ENCODE measurements at places on chromosomes 7 and 10. TPM values are rescaled to one million over a fixed set of nuclear protein-coding genes. Genes with fewer than 3 reads are reported as not detected.
A peak's percentile ranks its signal among the peaks of the same experiment; 100 is the strongest.

DNA sequence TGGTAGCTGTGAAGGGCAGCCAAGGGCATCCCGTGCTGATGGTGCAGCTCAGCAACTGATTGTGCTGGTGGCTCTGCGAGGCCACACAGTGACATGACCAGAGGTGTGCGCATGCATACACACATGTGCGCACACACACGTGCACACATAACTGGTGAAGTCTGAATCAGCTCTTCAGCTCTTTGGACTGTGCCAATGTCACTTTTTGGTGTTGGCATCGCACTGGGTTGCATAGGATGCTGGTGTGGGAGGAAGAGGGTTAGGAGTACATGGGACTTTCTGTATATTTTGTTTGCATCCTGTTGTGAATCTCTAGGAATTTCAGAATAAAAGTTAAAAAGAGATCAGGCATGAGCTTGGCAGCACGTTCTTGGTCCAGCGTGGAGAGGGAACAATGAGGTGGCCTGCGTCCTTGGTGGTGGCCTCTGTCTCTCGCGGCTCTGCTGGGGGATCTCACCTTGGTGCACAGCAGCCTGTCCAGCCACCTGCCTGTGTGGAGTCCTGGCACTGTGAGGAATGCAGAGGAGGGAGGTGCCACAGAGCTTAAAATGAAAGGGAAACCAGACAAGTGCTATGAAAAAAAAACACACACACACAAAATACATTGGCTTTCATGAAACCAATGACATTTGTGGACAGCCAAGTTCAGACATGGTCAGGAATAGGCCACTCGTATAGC, 124.0 kb downstream of the TRRAP start:
- DNase-seq, result no peak

DNA sequence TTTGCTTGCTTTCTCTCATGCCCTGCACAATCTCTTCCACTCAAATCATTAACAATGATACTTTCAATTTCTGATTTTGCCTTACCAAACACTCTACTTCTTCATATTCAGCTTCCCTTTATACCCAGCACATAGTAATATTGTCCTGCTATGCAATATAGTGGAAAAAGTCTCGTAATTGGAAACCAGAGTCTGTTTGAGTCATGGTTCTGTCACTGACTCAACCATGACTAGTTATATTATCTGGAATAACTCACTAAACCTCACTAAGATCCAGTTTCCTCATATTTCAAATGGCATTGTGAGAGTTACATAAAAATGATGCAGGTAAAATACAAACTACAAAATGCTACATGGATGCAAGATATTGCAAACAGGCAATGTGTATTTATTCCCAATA, 98.5 kb upstream of the LRRTM3 start:
- DNase-seq, result peak; percentile 67

DNA sequence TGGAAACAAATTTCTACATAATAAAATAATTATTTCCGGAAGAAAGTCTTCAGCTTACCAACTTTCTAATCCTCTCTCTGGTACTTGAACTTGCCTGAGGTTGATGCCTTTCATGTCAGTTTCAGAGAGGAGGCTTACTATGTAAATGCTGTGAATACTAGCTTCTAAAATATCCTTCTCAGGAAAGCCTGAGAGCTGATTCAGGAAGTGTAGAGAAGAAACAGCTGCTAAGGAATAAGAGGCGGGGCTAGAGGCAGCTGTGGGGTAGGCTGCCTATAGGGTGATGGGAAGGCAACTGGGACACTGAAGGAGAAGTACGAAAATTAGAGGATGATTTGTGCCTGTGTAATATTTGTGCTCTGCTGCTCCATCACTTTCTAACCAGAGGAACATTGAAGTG, 69.3 kb downstream of the AVL9 start:
- no peak for DNase-seq

GRCh38 chr10:84755311-84755710, 426.9 kb downstream of the CCSER2 start:
- DNase-seq, result no peak

GRCh38 chr7:2821161-2821841, 22.8 kb downstream of the GNA12 start:
- peak; percentile 96 for DNase-seq

Gene NYAP1
- total RNA-seq, result not detected

DNA sequence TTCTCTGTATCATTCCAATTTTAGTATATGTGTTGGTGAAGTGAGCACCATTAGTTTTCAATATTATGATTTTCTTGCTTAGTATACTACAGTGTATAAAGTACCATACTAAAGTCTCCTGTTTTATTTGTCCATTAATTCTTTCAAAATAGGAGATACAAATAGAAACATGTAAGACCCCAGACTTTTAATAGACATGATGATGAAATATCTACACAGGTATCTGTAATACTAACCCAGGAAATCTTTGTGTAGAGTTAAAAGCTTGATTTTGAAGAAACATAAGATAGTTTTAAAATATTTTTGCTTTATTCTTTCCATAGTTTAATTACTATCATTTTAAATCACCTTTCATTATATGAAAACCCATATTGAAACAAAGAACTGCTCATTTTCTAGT, 133.8 kb upstream of the WNT16 start:
- DNase-seq, result no peak

Gene VWDE
- not detected for total RNA-seq

DNA sequence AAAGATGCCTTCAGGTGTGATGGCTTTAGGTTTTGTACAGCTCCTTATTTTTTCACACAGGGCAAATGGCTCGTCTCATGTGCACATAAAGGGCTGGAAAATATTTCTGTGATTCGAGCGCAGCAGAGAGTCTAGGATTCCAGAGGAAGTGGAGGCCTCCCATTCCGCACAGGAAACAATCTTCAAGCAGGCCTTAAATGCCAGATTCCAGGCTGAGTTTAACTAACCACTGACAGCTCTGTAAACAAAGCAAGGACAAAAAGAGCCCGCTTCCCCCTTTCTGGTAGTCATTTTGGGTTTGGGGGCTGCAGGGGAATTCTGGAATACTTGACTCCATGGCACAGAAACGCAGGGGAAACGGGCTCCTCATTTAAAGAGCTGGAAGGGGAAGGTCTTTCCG, 87.2 kb downstream of the CALD1 start:
- no peak for DNase-seq

GRCh38 chr10:58956926-58957325, 219.5 kb upstream of the PHYHIPL start:
- DNase-seq, result no peak

DNA sequence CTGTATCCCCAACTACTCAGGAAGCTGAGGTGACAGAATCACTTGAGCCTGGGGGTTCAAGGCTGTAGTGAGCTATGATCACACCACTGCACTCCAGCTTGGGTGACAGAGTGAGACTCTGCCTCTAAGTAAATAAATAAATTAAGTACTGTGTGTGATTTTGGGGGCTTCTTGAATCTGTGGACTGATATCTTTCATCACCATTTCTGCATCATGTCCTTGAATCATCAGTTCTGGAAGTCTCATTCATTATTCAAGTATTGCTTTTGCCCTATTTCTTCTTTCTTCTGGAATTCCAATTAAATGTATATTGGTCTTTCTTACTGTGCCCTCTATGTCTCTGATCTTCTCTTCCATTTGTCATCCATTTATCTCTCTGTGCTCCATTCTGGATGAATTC, 46.7 kb upstream of the OPN4 start:
- DNase-seq, result no peak

Gene ZNF117
- 7.9 TPM for total RNA-seq

DNA sequence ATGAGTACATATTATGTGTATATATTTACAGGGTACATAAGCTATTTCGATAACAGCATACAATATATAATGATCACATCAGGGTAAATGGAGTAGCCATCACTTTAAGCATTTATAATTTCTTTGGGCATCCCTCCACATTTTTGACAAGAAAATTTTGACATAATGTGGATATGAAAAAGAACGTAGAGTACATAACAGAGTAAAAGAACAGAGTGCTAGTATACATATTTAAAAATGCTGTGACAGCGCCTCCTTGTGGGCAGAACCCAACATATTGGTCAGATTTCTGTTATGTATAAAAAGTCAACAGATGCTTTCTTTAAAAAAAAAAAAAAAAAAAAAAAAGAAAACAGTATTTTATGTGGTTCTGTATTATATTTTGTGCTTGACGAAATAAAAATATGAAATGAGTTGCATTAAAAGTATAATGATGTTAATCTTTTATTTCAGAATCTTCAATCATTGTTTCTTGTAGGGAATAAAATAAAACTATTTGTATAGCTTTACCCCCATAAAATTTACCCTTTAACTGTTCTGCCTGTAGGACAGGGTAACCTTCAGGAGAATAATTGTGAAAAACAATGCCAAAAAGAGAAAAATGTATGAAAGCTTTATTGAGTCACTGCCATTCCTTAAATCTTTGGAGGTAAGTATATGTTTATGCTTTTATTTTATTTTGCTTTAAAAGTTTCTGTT, 18.3 kb upstream of the HBP1 start:
- DNase-seq, result peak; percentile 64

- DNase-seq, result no peak
Observed at GRCh38 chr10:14333606-14334005, 2.9 kb upstream of the FRMD4A start.

Gene MUC3A
- total RNA-seq, result not detected

DNA sequence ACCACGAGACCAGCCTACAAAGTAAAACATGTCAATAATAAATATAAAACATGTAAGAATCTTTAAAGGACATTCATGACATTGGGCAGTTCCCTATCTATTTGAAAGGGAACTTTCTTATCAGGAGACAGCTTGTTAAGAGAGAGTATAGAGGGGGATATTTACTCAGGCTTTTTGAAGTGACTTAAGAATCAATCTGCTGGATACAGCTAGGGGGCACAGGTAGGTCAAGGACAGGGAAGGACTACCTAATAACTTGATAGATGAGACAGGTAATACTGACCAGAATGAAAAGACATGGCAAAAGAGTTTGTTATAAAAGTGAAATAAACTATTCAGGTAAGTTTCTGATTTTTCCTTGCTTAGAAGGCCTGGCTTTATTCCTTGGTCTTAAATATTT, 21.8 kb upstream of the LRRD1 start:
- no peak for DNase-seq

Gene TSPAN33
- total RNA-seq, result 12.6 TPM

Gene CLCN1
- total RNA-seq, result not detected

DNA sequence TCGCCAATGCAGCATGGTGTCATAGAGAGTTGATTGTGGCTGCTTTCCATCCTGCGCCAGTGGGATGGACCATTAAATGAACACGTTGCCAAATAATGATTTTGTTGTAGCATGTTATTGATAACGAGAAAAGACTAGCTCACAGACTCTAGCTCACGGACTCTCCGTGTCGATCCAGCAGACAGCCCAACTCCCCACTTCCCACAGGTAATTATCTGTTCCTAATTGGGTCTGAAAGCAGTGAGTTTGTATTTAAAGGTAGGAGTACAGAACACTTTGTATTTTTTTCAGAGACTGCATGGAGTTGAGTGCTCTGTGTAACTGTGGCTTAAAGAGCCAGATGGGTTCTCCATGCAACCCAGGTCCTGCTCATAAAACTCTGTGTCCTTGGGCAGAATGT, 1250.5 kb downstream of the TYW1 start:
- DNase-seq, result no peak

DNA sequence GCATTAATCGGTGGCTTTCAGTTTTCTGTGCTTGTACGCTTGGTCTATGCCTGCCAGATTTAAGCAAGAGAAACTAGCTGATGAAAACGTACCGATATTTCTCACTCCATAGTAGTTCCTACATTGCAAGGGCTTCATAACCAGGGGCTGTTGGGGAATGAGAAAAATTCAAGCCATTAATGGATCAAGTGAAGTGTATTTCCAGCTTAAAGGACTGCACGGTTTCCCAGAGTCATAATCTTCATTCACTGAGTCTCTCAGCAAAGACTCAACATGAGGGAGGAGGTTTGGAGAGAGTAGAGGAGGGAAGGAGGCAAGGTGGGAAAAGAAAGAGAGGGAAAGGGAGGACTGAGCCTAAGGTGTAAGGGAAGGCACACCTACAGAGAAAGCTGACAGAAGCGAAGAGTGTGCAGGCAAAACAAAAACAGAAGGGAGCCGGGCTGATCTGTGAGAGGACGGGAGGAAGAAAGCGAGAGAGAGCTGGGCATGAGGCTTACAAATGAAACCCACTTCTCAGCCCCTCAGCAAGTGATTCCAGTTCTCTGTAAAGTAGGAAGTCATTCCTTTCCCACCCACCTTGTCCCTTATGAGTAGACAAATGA, 625 bp downstream of the GIMAP2 start:
- DNase-seq, result peak; percentile 1

DNA sequence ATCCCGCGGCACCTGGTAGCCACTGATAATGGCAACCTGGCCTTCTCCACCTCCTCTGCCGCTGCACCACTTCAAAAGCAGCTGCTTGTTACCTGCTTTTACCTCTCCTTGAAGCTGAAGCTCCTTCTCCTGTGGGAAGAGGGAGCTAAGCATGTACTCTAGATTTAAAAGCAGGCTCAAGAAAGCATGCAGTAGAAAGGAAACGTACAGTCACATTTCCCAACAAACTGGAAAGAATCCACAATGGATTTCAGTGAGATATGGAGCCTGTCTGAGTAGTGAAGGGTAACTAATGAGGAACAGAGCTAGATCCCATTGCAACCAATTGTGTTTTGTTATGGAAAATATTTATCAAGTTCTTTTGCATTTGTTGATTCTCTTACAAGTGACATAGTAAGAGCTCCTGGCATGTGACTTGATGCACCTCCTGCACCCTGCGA, 457.4 kb upstream of the GALNT17 start:
- no peak for DNase-seq

GRCh38 chr7:112414855-112415490, 35.3 kb upstream of the IFRD1 start:
- DNase-seq, result peak; percentile 60

DNA sequence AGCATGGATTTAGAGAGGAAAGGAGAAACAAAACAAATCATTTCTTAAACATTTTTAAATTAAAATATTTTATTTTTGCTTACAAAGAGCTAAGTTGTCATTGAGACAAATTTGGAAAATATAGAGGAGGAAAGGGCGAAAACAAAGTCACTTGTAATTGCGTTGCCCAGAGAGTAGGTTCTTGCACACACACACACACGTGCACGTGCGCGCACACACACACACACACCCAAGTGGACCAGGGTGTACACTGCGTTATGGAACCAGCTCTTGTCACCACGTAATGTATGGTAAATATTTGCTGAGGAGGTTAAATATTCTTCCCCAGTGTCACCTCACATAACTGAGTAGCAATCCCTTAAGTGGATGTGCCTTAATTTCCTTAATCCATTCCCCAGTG, 21.6 kb downstream of the SHH start:
- DNase-seq, result no peak

- no peak for DNase-seq
Observed at GRCh38 chr7:127824682-127825081, 172.7 kb downstream of the SND1 start.

Gene AVPI1
- 28.7 TPM for total RNA-seq
